NCI-H774 (cell line): ENCODE measurements at places on chromosomes 2 and 18.

- DNase-seq, result no peak
Measured at GRCh38 chr2:11698009-11698922, 28.3 kb upstream of the NTSR2 start.

GRCh38 chr2:217797661-217798069 is 205.1 kb downstream of the TNS1 start:
- peak; percentile 71 for DNase-seq

DNA sequence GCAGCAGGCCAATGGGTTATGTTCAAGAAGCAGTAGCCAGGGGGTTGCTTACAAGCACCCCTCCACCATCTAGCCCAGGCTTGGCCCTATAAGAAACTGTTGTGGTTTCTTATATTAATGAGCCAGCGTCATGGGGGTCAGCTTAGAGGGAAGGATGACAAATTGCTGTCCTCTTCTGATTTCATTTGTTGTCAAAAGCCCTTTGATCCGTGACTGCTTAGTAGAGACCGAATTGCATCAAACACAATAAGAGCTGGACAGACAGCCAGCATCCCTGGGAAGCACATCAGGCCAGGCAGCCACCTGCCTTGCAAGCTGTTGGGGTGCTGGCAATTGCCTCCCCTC is 206.6 kb upstream of the SETBP1 start:
- no peak for DNase-seq

DNA sequence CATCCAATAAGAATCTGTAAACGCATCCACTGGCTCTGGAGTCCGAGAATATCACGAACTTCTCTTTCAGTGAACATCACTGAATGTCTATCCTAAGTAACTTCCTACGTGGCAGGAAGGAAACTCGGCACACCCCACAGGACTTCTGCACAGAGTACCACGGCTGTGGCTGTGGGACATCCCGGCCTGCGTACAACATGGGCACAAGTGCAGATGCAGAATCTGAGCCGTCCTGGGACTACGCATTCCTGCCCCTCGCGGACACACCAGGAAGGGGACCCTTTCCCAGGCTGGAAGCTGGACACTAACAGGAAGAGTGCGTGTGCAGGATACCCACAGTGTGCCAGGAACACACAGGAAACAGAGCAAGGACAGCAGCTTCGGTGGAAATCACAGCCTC is 60.6 kb downstream of the ZNF516 start:
- DNase-seq, result no peak

DNA sequence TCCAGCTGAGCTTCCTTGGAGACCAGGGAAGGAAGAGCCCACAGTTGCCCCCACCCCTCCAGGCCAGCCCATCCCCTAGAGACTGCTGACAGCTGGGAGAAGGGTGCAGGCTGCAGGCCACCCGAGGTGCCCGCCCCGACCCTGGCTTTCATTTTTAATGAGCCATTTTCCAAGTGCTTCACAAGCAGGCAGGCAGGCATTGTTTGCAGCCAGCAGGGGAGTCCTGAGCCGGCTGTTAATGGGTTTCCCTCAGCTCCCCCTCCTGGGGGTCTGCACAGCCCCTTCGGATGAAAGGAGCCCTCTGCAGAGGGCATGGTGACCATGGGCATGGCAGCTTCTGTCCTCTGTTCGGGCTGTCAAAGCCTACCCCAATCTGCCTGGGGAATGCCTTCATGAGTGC is 94.5 kb downstream of the ZBTB7C start:
- no peak for DNase-seq

DNA sequence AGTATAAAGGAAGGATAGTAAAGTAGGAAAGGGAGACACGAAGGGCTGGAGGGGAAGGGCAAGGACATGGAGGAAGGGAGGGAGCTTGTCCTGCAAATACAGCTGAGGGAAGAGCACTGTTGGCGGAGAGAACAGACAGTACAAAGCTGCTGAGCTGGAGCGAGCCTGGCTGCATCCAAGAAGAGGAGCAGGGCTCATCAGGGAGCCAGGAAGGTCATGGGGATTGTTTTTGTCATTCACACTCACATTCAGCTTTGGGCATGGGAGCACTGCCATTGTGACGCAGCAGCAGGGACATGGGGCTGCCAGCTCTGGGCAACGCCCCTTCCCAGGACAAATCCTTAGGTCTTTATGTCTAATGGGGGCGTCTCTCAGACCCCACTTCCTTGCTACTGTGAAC is 125.1 kb downstream of the COPS8 start:
- no peak for DNase-seq

DNA sequence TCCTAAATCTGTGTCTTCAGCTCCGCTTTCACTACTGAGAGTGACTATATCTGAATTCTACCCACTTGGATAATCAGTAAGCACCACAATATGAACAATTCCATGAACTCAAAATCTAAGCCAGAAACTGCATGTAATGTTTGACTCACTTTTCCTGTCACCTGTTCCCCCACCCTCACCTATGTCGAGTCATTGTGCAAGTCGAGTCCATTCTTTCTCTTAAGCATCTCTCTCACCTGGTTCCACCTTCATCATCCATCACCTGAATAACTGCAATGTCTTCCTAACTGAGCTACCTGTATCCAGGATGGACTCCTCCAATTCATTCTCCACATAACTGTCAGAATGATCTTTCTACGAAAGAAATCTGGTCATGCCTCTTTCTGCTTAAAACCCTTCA is 58.2 kb downstream of the PPP1R1C start:
- DNase-seq, result no peak

- DNase-seq, result no peak
Measured at GRCh38 chr2:11203480-11203879, 48.2 kb downstream of the SLC66A3 start.

DNA sequence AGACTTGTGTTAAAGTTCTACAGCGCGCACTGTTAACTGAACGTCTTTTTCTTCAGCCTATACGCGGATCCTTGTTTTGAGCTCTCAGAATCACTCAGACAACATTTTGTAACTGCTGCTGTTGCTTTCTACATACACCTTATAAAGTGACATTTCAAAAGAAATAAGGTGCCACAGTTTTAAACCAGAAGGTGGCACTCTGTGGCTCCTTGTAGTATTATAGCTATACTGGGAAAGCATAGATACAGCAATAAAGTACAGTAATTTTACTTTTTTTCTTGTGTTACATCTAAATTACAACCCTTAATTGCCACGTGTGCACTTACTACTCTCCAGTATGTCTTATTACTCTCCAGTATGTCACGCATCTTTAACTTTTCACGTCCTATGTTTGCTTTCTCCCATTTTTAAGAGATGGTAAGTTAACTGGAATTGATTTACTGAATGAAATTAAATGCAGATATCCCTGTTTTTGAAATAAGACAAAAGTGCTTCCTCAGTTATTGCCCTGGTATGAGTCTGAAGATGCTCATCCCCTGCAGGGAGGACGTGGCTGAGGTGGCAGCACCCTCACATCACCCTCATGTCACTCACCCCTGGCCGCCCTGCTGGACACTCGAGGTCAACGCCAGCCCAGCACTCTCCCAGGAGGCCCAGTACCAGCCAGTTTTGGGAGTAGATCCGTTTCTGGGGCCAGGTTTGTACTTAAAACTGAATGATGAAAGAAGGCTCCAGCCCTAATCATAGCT is 37.8 kb downstream of the GORASP2 start:
- no peak for DNase-seq

- DNase-seq, result no peak
Measured at GRCh38 chr2:73418343-73418742, 32.7 kb downstream of the ALMS1 start.
